GM10248 (cell line): ENCODE measurements at places on chromosomes 11 and 22.

- DNase-seq = no peak
Measured at GRCh38 chr22:41516462-41516861, 27.8 kb downstream of the POLR3H start.

- no peak for DNase-seq
Measured at GRCh38 chr22:38304526-38304925, 12.7 kb downstream of the CSNK1E start.

DNA sequence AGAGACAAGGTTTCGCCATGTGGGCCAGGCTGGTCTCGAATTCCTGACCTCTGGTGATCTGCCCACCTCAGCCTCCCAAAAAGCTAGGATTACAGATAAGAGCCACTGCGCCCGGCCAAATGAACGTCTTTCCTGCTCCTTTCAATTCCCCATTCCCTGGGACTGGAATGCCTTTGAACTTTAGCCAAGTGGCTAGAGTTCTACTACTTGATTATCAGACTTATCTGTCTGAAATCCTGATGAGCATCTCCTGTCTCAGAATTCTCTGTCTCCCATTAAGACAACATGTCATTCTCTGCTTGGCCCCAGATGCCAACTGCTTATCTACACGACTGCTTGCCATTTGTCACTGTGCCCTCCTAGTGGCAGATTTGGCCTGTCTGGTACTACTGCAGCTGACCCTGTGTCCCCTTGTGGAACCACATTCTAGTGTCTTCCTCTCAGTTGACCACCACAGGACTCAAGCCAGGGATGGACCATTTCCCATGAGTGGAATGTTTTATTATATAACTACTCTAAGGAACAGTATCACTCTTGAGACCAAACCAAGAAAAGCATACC is 33.1 kb upstream of the IPO7 start:
- DNase-seq = no peak

GRCh38 chr11:123145661-123146060 is 49.4 kb downstream of the CLMP start:
- DNase-seq = no peak

GRCh38 chr11:61686469-61686868 is 6.3 kb downstream of the DAGLA start:
- no peak for DNase-seq

DNA sequence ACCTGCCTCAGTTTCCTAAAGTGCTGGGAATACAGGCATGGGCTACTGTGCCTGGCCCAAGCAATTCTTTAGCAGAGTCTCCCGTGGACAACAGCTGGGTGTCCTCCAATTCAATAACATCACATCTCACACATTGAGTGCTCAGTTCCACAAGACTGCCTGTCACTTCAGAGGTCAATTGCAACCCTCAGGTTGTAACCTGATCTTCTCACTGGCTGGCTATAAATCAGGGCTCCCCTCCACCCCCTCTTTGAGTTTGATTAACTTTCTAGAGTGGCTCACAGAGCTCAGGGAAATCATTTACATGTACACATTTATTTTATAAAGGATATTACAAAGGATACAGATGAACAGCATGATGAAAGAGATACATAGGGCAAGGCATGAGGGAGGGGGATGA is 68.1 kb downstream of the MCHR1 start:
- no peak for DNase-seq

DNA sequence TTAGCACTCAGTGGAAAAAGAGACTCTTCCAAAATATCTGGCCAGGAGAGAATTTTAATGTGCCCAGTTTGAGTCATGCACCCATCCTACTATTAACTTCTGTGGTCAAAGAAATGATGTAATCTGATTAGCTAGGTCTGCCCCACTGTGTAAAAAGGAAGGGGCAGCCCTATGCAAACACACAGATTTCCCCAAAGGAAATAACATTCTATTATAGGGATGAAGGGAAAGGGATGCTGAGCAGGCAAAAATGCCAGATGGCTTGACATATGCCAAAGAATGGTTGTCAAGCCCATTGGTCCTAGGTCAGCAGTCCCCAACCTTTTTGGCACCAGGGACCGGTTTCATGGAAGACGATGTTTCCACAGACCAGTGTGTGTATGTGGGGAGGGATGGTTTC is 43.3 kb upstream of the PAK1 start:
- no peak for DNase-seq

GRCh38 chr11:77497368-77497767 is 23.5 kb upstream of the PAK1 start:
- no peak for DNase-seq

GRCh38 chr22:32469799-32470212 is 4.8 kb upstream of the FBXO7 start:
- no peak for DNase-seq

DNA sequence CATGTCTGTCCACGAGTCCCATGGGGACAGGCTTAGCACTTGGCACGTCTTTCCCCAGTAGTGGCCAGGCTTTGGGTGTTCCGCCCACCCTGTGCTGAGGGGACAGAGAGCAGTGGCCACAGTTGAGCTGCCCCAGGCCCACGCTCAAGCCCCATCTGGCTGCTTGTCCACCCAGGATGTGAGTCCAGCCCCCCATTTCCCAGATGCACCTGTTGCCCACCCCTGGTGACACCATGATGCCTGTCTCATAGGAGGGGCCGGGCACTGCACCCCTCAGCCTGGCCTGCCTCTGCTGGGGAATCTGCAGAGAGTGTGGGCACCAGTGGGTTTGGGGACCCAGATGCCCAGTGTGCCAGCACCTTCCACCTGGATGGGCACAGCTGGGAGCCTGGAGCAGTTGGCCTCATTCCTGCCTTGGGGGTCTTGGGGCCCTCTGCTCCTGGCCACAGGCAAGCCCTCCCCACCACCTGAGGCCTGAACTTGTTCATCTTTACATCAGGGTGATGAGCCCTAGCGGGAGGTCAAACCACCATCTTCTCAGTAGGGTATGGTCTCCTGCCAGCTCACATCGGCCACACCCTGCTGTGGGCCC is 5.7 kb downstream of the SIGIRR start:
- DNase-seq = no peak

DNA sequence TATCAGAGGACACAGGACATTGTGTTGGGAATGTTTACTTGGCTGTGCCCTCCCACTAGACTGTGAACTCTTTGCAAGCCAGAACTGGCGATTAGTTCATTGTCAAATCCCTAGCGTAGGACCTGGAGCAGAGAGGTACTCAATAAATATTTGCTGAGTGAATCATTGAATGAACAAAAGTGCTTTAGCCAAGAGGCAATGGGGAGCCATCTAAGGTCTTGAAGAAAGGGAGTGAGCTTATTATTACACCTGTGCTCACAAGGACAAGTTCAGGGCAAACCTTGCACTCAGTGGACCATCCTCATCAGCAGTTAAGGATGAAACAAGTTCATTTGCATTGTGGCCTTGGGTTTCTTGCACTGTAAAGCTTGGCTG is 1.1 kb upstream of the RASSF10 start:
- no peak for DNase-seq

GRCh38 chr22:24725736-24726135 is 48.8 kb downstream of the PIWIL3 start:
- no peak for DNase-seq

GRCh38 chr11:111308140-111308539 is 9.8 kb downstream of the POU2AF3 start:
- DNase-seq = no peak

DNA sequence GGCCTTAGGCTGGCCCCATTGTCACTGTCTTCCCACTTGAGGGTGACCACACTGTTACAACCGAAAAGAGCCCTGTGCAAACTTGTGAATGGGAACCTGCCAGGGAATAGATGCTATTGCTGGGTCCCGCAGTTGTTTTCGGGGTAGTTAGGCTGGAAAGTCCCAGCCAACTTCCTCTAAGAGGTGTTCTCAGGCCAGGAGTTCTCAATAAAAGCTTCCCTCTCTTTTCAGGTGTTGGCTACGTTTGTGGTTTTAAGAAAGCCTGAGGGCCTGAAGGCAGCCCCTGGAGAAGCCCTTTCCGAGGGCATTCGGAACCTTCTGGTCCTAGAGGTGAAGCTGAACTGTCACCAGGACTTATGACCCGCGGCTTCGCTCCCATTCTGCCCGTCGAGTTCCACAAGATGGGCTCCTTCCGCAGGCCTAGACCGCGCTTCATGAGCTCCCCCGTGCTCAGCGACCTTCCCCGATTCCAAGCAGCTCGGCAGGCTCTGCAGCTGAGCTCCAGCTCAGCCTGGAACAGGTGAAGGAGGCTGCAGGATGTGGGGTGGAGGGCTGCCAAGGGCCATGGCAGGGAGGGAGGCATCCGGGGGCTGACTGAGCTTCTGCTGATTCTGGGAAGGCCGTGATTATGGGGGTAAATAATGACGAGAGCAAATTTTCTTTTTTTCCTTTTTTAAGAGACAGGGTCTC is 104.8 kb downstream of the PRR5L start:
- DNase-seq = no peak

DNA sequence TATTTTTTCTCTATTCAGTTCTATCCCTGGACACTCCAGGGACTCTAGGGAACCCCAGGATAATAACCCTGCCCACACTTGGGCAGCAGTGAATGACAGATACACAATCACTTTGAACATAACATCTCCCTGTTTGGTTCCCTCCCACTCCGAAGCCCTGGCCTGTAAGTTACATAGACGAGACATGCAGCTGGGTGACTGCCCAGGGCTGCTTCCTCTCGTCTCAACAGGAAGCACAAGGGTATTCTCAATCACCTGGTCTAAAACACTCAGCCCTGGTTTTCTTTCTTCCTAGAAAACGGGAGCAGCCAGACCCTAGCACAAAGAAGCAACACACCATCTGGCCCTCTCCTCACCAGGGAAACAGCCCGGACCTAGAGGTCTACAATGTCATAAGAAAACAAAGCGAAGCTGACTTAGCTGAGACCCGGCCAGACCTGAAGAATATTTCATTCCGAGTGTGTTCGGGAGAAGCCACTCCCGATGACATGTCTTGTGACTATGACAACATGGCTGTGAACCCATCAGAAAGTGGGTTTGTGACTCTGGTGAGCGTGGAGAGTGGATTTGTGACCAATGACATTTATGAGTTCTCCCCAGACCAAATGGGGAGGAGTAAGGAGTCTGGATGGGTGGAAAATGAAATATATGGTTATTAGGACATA is 19.4 kb downstream of the LAYN start:
- no peak for DNase-seq

- DNase-seq = no peak
Measured at GRCh38 chr11:65262776-65263175, 1.0 kb downstream of the POLA2 start.

- no peak for DNase-seq
Measured at GRCh38 chr11:112421879-112422278, 161.2 kb upstream of the PLET1 start.

GRCh38 chr22:50676661-50677492 is 4.3 kb downstream of the SHANK3 start:
- DNase-seq = no peak

- DNase-seq = no peak
Measured at GRCh38 chr11:26860091-26860780, 133.7 kb upstream of the FIBIN start.

- no peak for DNase-seq
Measured at GRCh38 chr22:44197271-44197670, 16.5 kb downstream of the PARVG start.

- DNase-seq = peak; percentile 57
Measured at GRCh38 chr11:93921695-93922468, 71.5 kb upstream of the VSTM5 start.

GRCh38 chr11:64447831-64448598 is 89.1 kb downstream of the RPS6KA4 start:
- peak; percentile 58 for DNase-seq

- DNase-seq = peak; percentile 46
Measured at GRCh38 chr22:25403811-25404471, 160.5 kb upstream of the GRK3 start.

DNA sequence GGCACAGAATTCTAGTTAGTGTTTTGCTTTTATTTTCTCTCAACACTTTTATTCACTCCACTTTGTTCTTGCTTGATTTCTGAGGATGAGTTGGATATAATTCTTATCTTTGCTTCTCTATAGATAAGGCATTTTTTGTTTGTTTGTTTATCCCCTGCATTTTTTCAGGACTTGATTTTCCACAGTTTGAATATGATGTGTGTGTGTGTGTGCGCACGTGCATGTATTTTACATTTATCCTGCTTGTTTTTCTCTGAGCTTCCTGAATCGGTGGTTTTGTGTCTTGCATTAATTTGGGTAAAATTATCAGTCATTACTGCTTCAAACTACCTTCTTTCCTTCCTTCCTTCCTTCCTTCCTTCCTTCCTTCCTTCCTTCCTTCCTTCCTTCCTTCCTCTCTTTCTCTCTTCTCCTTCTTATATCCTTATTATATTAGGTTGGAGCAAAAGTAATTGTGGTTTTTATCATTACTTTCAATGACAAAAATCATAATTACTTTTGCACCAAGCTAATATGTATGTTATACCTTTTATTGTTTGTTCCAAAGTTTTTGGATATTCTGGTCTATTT is 679.9 kb upstream of the RAG2 start:
- DNase-seq = no peak

DNA sequence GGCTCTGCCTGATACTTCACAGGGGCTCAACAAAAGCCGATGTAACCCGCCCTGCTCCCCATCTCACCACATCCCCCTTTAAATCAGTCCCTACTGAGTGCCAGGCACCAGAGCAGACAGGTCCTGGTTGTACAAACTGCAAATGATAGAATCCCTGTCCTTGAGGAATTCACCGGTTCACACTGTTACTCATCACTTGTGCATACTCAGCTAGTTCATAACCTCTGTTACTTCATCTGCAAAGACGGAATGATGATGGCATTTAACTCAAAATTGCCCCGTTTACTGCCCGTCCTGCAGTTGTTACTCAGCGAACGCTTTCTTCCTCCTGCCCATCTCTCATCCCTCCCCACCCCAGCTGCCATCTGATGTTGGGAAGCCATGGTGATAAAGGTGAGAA is 384.7 kb downstream of the OPCML start:
- no peak for DNase-seq

DNA sequence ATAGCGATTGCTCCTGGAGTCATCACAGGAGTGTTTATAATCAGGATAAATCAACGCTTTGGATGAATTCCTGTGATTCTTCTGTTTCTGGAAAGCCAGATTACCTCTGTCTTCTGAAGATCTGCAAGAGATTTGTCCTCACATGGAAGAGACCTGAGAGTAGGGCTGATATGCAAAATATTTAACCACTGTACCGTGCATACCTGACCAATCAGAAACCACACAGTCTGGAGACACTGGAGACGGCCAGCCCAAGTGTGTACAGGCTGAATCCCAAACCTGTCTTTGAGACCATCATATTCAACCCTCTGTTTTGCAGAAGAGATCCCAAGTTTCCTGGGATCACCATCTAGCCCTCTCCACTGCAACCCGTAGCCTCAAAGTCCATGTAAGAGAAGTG is 50.4 kb upstream of the WT1 start:
- DNase-seq = no peak
